Osteoblast (primary cell): ENCODE measurements at places on chromosomes 1 and 21. TPM values are rescaled to one million over a fixed set of nuclear protein-coding genes. Genes with fewer than 3 reads are reported as not detected.

PRAMEF4 gene
- total RNA-seq, result not detected in 2 replicates

CLDN8 gene
- total RNA-seq, result not detected in 2 replicates

IL19 gene
- total RNA-seq, result not detected in 2 replicates

FCRLB gene
- 1.8 TPM in 2 replicates for total RNA-seq

OLFML3 gene
- total RNA-seq, result 359 and 418 TPM in 2 replicates

CLCNKB gene
- 0.29 and 0.36 TPM in 2 replicates for total RNA-seq

CFHR4 gene
- not detected in 2 replicates for total RNA-seq

PPOX gene
- 15.9 and 19.5 TPM in 2 replicates for total RNA-seq

NDUFS5 gene
- 240 and 243 TPM in 2 replicates for total RNA-seq

FMO5 gene
- total RNA-seq, result 2.7 and 3.6 TPM in 2 replicates

COL6A1 gene
- total RNA-seq, result 1,531 and 1,612 TPM in 2 replicates

TMOD4 gene
- total RNA-seq, result 0.36 TPM in 1 of 2 replicates, not detected in the other
